ENCODE measurements at places on chromosomes 11 and 22.

DNA sequence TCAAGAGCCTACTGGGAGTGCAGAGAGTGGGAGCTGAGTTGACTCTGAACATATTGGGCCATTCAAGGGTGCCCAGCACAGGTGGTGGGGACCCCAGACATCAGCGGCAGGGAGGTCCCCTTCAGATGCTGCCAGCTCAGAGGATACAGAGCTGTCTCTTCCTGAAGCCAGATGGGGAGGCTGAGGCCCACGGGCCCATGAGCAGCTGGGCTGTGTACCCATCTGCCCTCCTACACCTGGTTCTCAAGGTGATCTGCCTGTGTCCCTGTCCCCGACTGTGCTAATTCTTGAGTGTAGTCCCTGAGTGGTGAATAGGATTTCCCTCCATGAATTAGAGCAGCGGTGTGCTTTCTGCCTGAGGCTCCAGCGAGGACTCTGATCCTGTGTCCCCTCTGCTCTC lies 76.3 kb downstream of the MICAL2 start:
- no peak for DNase-seq

- no peak for DNase-seq
These were observed 23.3 kb downstream of the ST3GAL4 start for GRCh38 chr11:126378763-126379162.

DNA sequence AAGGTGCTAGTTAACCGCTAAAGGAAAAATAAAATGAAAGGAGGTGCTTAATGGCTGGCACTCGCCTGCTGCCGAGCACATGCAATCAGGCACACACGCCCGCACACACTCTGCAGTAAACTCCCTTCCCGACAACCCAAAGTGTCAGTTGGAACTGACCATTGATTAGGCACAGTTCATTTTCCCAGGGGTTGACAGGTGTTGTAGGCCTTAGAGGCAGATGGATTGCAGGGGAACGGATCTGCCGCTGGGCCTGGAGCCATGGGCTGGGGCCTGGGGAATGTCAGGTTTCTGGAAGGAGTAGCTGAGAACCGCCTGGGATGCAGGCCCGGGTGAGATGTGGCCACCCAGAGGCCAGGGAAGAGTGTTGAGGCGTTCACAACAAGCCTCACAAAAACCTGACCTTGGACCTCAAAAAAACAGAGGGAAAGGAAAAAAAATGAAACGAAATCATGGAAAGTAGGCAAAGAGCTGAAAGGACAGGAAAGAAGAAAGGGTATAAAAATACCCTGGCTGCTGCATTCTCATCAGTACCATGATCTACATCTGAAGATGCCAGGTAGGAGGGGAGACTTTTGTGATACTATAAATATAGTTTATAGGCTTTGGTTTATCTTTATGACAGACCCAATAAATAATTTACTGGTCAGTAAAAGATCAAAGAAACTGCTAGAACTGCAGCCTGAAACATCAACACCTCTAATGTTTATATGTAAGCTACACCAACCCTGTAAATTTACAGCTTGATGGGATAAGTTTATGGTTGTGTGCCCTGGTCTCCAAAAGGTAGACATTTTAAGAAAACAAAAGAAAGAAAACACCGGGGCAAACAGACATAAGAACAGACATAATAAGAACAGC lies 313.4 kb downstream of the BUD13 start:
- no peak for DNase-seq

DNA sequence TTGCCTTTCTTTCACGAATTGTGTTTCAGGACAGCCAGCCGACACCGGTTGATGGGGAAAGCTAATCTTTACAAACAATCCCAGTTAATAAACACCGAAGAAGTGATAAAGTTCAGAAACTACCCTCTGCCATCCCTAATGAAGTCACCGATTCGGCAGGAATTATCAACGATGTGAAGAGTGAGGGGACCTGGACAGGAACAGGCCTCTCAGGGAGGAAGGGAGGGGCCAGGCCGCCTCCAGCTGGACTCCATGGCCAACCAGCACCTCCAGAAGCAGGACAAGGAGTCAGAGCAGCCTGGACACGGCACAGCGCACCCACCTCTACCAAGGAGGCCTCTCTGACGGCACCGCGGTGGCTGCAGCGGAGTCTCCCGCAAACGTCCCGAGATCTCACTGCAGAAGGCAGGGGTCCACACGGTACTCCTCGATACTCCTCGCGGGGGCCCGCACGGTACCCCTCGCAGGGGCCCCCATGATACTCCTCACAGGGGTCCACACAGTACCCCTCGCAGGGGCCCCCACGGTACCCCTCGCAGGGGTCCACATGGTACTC lies 3.9 kb downstream of the TOLLIP start:
- no peak for DNase-seq

DNA sequence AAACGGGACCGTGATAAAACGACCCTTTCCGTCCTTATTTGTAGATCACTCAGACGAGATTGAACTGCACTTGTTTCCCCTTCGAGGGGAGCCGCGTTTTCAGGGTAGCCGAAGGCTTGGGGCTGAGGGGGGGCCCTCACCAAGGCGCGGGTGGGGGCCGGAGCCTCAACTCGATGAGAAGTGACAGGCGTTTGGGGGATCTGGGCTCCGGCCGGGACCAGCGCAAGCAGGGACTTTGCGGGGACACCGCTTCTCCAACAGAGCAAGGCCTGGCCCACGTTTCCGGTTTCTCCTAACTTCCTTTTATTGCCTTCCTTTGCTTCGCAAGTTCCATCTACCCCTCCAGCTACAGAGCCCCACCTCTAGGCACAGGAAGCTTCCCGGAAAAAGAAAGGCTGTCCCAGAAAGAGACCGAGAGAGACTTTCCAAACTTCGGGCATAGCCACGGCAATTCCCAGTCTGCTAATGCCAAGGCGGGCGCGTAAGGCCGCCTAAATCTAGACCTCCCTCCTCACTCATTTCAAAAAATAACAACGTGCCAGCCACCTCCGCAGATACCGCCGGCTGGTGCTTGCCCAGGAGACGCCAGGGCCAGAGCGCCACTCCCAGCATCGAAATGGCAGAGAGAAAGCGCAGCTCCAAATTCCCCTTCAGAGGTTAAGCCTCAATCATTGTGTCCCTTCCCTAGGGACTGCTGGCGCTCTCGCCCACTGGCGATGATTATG lies 6.6 kb downstream of the PAX6 start:
- no peak for DNase-seq

DNA sequence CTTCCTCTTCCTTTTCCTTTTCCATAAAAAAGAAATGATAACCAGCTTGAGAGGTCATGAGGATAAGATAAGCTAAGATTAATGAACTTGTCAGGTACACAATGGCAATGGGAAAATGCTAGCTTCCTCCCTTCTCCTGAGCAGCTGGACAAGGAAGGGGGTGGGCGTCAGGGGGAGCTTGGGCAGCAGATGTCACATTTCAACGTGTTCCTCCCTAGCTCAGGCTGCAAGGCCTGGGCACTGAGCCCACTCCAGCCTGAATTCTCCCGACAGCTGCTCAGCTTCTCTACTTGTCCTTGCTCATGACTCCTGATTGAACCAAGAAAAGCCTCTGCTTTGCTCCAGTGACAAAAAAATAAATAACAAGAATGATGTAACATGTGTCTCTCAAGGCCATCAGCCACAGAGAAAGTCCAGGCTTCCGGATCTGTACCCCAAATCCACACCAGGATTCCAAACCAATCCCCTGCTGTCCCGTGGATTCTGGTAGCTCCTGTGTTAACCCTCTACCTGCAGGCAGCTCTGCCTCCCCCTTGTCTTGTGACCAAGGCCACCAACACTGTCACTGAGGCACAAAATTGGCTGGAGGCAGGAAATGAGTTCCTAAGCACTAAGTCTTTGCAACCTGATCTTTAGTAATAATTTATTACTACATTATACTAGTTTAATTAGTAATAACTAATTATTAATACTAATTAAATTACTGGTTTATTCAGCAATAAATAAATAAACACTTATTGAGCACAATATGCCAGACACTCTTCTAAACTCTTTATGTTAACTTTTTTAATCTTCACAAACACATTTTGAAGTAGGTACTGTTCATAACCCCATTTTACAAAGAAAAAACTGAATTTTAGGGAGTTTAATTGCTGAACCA lies 146.5 kb downstream of the CCDC34 start:
- DNase-seq: no peak
